Stimulated activated CD4-positive, alpha-beta T cell treated with anti-CD3 and anti-CD28 coated beads, Interleukin-1b, Interleukin-23, amount 100 ng/mL, for 1 hour (primary cell): ENCODE measurements at places on chromosomes 5 and 9.

DNA sequence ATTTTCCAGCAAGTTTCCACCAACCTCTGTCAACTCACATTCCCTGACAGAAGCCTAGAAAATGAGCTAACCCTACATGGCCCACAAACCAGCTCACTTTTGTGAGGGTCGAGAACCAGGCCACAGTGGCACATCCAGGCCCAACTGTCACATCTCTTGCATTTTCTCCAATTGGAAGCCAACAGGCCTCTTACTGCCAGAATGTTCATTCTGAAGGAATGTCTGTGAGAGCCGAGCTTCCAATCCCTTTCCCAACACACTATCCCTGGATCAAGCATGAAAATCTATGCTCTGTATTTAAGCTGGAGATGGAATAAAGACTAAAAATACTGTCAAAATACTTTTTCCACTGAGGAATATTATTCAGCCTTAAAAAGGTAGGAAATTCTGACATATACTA is 20.0 kb downstream of the MARCHF3 start:
- no peak for DNase-seq

DNA sequence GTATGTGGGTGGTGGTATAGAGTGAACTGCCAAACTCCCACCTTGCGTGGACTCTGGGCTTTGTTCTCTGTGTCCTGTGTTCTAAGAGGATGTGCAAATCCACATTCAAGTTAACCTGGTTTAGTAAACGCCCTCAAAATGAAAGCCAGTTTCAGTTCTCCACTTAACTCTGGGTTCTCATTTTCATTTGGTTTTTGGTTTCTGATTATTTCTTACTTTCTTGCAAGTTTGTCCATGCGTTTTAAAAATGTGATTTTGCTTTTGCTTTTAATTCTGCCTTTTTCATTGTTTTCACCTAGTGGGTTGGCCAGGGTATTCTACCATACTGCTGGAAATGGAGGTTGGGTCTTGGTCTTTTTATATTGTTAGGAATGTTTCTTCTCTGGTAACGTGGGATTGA is 38.2 kb downstream of the GALNT10 start:
- no peak for DNase-seq

DNA sequence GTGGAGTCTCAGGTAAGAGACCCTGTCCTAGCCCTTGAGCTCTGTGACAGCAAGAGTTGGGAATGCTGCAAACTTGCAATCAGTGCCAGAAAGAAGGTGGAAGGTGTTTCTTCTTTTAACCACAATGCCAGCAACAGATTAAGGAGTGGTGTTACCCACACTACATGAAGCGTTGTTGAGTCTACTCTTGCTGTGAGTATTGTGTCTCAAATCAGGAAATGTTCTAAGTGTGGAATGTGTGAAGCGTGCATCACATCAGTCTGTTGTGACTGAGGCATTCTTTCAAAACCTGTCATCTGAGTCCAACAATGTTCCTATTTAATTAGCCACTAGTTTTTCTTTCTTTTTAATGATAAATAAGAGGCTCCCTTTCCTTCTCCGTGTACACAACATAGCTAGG is 2.9 kb upstream of the LURAP1L start:
- no peak for DNase-seq

DNA sequence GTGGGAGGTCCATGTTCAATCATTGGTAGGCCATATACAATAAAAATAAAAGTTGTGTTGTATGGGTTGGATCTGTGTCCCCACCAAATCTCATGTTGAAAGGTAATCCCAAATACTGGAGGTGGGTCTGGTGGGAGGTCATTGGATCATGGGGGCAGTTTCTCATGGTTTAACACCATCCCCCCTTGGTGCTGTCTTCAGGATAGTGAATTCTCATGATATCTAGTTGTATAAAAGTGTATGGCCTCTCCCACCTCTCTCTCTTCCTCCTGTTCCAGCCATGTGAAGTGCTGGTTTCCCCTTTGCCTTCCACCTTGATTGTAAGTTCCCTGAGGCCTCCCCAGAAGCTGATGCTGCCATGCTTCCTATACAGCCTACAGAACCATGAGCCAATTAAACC is 15.1 kb downstream of the SPATA9 start:
- no peak for DNase-seq

- no peak for DNase-seq
Measured at GRCh38 chr5:113172231-113172826, 195.7 kb downstream of the DCP2 start.

DNA sequence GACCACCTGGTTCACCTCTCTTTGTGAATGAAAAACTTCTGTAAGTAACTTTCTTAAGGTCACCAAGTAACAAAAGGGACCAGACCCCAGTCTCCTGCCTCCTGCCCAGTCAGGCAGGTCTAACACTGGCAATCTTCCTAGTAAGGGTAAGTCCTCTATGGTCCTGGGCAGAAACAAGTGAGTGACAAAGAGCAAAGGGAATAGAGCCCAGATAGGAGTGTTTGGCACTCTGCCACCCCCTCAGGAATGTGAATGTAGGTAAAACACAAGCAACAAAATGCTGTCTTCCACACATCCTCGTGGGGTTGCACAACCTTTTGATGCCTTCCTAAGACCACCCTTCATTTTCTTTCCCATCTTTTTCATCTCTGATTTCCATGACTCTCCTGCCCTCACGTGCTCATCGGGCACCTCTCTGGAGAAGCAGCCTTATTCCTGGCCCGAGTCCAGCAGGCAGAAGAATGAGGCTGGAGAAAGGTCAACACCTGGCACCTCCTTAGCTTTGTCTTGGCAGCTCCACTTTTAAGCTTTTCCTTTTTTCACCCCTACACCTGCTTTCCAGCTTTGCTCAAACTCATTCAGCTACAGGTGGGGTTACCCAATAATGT is 90.2 kb upstream of the LHFPL2 start:
- DNase-seq = no peak

- no peak for DNase-seq
Measured at GRCh38 chr9:78973907-78974306, 597.9 kb upstream of the TLE4 start.

DNA sequence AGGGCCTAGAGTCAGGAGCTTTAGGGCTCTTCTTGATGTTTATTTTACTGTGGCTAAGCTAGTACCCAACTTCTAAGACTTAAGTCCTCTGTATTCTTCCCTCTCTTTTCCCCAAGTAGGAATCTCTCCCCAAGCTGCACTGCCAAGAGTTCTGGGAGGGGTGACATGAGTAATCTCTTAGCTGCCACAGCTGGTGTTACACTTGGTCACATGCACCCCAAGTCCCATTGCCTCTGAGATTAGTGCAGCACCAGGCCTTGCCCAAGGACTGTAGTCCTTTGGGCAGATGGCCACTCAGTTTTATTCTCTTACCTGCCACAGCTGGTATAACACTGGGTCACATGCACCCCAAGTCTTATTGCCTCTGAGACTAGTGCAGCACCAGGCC is 114.7 kb upstream of the RIOK2 start:
- no peak for DNase-seq

DNA sequence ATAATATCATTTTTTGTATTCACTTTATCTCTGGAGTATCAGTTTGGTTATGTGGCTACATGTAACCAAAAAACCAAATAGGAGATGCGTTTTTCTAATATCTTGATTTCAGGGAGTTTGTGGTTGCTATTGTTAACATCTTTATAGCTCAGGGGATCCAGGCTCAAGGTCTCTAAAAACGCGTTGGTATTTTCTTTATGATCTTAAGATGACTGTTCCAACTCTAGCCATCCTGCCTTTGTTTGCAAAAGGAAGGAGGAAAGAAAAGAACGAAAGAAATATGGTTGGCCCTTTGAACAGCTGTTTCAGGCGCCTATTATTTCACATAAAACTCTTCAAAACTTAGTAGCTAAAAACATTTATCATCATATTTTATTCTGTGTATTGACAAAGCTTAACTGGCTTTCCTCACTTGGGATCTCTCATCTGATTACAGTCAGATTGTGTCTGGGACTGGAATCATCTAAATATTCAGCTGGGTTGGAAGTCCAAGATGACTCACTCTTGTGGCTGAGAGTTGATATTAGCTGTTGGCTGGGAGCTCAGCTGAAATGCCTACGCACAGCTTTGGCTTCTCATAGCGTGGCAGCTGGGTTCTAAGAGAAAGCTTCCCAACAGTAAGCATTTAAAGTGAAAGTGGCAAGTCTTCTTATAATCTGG is 60.1 kb downstream of the FAM174A start:
- DNase-seq = no peak

GRCh38 chr5:23740029-23740428 is 232.6 kb downstream of the PRDM9 start:
- no peak for DNase-seq

GRCh38 chr5:10467281-10468198 is 25.9 kb downstream of the ROPN1L start:
- DNase-seq = no peak

GRCh38 chr5:172773481-172774469 is 2.8 kb upstream of the DUSP1 start:
- DNase-seq = no peak

- DNase-seq = no peak
Measured at GRCh38 chr9:124013309-124014210, 2.0 kb downstream of the LHX2 start.

DNA sequence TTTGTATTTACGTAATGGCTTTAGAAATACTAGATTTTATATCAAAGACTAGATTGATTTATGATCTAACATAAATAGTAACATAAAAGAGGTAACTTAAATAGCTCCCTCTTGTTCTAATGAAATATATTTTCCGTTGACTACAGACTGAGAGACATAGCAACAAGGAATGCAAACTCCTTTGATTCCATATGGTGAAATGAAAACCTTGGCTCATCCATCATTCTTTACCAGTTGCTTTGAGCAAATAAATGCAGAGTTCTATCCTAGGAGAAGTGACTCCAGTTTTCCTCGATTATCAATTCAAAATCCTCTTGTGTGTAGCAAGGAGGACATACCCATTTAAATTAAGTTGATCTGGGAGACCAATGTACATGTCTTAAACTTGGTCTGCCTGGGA is 18.0 kb upstream of the JAKMIP2 start:
- DNase-seq = no peak

GRCh38 chr5:178281331-178281730 is 48.7 kb upstream of the PHYKPL start:
- DNase-seq = no peak

DNA sequence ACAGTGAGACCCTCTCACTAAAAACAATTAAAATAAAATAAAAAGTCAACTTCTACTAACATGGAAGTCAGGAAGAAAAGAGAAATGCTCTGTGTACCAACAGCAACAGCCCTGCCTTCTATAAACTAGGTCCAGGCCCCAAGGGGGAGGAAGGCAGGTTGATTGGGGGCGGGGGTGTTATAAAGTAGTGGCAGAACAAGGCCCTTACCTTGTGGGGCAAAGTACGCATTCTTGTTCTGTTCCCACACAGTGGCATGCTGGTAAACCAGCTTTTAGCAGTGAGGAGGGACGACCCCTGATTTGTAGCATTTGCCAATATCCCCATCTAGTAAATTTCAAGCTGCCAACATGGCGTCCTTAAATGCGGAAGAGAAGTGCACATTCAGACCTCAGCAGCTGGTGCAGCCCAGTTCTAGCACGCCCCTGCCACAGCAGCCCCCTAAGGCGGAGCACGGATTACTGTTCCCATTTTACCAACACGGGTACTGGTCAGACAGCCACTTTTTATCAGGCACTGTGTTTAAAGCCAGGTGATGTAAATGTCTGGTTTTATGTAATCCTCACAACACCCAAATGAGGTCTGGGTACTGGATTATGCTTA is 69.5 kb downstream of the GTF3C4 start:
- no peak for DNase-seq

DNA sequence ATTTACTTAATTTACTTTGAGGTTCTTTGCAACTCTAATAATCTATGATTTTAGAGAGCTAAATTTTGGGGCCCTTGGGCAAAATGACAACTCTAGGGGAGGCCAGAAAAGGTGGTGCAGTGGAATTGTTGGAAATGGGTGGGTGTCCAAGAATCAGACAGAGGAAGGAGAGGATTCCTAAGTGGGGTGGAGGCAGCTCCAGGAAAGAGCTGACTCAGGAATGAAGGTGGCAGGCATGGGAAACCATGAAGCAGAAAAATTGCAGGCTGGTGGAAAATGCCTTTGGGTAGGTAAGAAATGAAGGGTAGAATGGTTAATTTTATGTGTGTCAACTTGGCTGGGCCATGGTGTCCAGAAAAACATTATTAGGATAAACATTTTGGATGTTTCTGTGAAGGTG is 248.5 kb upstream of the TUT7 start:
- DNase-seq = no peak

- no peak for DNase-seq
Measured at GRCh38 chr5:56734091-56734694, 81.2 kb upstream of the MAP3K1 start.

DNA sequence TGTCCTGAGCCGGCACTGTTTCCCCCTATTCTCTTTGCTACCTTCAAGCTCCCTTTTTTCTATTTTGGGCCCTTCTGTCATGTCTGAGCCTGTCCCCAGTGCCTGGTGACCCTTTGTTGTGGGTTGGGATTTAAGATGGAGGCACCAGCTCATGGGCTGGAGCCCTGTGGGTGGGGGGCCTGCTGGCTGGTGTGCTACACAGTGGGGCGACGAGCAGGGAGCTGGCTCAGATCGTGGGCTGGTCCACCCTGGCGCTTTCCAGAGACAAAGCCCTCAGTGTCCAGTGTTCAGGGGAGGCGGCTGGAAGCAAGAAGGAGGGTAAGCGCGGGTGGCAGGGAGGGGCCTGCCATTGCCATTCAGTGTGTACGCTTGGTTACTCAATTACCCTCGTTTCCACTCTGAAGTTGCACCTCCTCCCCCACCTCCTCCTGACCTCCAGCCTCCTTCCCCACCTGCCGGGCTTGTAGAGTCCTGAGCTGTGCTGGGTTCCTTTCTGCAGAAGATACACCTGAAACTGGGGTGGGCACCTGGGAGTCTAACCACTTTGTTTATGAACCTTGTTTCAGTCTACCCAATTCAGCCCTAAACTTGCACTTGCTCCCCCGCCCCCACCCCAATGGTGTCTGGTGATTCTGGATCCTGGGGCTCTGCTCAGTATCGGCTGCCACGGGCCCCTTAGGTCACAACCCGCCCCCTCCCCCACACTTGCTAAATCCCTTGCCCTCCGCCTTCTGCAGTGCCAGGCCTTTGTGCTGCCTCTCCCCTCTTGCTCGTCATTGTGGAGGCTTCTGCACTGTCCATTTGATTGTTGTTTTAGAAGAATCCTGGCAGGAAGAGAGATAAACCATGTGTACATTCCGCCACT is 49.9 kb downstream of the MVB12B start:
- no peak for DNase-seq
